ENCODE measurements at places on chromosomes 4 and X.
A peak's percentile ranks its signal among the peaks of the same experiment; 100 is the strongest.

DNA sequence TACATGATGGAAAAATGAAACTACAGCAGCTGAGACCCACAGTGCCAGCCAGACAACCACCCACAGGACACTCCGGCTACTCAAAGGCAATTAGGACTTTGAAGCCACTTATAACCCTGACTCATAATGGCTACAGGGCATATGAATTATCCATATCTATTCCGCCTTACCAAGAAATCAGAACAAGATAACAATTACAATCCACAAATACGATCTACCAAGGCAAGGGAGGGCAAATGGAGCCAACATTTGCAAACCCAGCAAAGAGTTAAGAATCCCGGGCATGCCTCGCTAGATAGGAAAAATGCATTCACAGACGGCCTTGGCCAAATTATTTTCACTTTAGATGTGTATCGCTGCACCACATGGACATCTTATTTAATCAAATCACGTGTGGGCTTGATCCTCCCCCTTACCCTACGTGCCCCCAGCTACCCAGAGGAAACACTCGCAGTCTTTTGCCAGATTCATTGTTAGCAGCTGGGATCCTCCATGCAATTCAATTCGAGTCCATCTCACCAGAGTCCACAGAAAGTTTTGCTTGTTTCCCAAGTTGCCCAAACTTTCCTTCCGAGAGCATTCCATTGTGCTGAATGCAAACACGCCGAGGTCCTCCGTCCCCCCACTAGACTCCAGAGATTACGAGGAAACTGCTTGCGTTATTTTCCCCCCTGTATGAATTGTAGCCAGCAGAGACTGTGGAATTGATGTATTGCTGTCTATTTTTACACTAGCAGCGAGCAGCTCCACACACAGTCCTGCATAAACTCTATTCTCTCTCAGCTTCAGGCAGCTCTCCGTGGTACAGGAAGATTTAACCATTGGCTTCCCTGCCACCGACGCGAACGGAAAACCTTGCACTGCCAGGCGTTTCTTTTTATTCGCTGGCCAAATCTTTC lies 1.2 kb downstream of the PPARGC1A start:
- DNase-seq, result peak; percentile 31

GRCh38 chr4:12409507-12410190 lies 981.0 kb upstream of the HS3ST1 start:
- no peak for DNase-seq

GRCh38 chr4:148810461-148810860 lies 368.2 kb upstream of the NR3C2 start:
- DNase-seq, result no peak

- DNase-seq, result no peak
Measured at GRCh38 chrX:107561468-107562215, 66.7 kb upstream of the PRPS1 start.

DNA sequence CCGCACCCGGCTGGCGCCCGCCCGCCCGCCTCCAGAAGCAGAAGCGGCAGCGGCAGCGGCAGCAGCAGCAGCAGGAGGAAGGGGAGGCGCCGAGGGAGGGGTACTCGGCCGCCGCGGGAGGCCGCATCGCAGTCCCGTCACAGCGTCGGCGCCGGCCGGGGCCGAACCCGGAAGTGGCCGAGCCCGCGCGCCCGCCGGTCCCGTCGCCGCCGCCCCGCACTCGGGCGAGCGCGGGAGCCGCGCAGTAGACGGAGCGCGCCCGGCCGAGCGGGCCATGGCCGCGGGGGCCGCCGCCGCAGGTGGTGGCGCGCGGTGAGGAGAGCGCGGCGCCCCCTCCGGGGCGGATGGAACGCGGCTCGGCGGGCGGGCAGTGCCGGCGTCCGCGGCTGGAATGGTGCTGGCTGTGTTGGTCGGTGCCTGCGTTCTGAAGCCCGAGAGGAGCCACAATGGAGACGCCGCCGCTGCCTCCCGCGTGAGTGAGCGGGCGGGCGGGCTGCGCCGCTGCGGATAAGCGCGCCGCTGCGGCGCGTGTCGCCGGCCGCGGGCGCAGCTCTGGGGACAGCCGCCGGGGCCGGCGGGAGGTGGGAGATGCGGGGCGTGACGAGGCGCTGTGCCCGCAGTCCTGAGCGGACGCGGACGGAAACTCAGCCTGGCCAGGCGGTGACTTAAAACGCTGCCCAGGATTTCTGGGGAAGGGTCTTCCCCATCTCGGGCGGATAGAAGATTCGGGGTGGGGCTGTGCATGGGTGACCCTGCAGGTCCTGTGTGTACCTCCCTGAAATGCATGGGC lies at the start of gene KLHL2:
Gene KLHL2 (plus strand): TSS at position 131 of the 790 bp plus-strand sequence. CDS start 316 bp downstream, at position 447.
- peak; percentile 44 for DNase-seq

GRCh38 chrX:32281853-32282252 lies 929.5 kb downstream of the DMD start:
- no peak for DNase-seq

DNA sequence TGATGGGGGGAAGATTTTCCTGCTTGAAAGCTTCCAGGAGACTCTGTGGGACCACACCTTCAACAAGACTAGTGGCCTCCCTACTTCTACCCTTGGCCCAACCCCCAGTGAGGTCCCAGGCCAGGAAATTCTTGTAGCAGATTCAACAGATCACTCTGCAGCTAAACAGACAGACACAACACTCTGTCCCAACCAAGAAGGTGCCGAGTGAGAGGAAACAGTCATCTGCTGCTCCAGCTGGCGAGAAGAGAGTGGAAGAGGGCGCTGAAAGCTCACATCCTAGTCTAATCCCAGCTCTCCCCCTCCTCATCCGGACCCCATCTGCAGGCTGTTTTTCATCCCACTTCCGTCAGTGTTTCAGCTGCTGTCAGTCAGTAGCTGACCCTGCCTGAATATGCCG lies 63.4 kb downstream of the CHRDL1 start:
- DNase-seq, result no peak

GRCh38 chrX:72526534-72527508 lies 45.8 kb downstream of the HDAC8 start:
- DNase-seq, result no peak

- DNase-seq, result no peak
Measured at GRCh38 chrX:31506928-31507327, 435.1 kb upstream of the FTHL17 start.

- no peak for DNase-seq
Measured at GRCh38 chrX:106903856-106904528, 851 bp upstream of the RIPPLY1 start.

GRCh38 chrX:14670819-14671218 lies 141.5 kb downstream of the GLRA2 start:
- DNase-seq, result no peak

DNA sequence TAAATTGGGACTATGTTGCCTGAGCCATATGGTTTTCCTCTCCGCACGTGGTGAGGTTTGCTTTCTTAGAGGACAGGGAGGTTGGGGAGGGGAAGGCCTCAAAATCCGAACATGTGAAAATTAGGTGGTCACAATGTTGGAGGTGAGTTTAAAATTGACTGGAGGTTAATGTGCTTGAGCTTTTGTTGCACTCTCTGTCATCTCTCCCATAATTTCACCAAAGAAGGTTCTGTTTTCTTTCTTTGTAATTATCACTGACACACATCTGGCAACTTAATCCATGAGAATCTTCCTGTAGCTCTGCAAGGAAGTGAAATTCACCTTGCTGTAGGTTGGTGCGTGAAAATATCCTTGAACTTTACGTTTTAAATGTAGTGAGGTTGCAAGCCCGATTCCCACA lies 225.5 kb downstream of the PDGFC start:
- no peak for DNase-seq

DNA sequence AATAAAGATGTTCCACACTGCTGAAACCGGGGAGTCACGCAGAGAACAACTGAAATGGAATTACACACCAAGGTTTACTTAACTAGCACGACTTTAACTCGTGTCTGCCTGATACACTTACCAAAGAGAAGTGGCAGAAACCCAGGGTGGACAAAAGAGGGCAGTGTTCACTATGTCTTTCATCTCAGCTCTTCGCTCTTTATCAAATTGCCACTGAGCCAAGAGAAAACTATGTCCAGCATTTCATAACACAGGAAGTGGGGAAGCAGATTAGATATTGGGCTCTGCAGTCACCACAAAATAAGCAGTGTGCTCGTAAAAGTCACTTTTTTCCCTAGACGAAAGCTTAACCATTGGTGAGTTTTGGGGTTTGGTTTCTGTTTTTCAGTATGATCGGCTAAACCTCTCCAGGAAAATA lies 155.7 kb downstream of the CHIC2 start:
- peak; percentile 62 for DNase-seq

- no peak for DNase-seq
Measured at GRCh38 chrX:63350465-63350877, 661 bp downstream of the SPIN4 start.

GRCh38 chr4:76023389-76023788 lies at the start of gene CXCL10:
CXCL10 (minus strand) TSS chr4:76023497; CDS start chr4:76023431, 66 bp downstream.
- DNase-seq, result no peak

- no peak for DNase-seq
Measured at GRCh38 chrX:23365541-23365940, 30.9 kb downstream of the PTCHD1 start.

DNA sequence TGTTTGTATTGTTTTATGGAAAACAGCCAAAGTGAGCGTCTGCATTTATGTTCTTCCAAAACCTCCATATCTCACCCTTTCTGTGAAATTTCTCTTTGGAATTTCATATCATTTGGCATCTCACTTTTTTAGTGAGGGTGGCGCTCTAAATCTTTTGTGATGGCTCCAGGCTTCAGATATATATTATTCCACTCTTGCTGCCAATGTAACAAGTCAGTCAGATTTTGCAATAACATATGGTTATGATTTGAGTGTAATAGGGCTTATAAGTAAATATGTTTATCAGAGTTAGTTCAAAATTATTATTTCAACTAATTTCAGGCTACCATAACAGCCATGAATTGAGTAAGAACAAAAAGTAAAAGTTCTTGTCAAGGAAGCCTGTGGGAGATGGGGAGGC lies 314.7 kb downstream of the PDGFC start:
- DNase-seq, result no peak

- no peak for DNase-seq
Measured at GRCh38 chr4:10085386-10085785, 31.2 kb downstream of the WDR1 start.

DNA sequence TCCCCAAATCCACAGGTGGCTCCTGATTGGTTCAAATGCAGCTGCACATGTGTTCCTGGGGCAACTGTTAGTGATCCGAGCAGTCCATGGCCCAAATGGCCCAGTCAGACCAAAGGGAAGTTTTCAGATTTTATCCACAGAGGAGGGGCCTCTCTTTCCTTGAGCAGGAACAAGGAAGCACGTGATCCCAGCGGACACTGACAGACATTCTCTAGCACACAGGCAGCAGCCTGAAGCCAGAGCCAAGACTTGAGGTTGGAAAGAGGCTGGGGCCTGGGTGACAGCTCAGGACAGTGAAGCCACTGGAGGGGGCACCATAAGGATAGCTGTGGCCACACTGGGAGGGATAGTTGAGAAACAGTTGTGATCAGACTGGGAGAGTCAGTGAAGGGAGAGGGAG lies 3.5 kb upstream of the ZFP92 start:
- no peak for DNase-seq

DNA sequence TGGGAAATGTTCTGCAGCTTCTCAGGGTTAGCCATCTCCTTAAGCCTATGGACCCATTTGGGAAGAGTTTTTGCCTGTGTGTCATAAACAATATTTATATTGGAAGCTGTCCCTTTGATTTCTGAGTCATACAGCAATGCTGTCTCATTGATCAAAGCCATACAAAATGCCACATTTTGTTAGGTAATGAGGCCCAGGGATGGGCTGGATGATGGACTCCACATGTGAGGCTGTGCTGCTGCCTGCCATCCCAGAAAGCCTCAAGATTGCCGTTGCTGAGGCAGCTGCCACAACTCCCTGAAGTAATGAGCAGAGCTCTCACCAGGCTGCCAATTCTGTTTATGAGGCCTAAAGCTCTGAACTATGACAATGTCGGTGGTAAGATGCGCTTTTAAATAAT lies 12.2 kb upstream of the GJB1 start:
- no peak for DNase-seq

DNA sequence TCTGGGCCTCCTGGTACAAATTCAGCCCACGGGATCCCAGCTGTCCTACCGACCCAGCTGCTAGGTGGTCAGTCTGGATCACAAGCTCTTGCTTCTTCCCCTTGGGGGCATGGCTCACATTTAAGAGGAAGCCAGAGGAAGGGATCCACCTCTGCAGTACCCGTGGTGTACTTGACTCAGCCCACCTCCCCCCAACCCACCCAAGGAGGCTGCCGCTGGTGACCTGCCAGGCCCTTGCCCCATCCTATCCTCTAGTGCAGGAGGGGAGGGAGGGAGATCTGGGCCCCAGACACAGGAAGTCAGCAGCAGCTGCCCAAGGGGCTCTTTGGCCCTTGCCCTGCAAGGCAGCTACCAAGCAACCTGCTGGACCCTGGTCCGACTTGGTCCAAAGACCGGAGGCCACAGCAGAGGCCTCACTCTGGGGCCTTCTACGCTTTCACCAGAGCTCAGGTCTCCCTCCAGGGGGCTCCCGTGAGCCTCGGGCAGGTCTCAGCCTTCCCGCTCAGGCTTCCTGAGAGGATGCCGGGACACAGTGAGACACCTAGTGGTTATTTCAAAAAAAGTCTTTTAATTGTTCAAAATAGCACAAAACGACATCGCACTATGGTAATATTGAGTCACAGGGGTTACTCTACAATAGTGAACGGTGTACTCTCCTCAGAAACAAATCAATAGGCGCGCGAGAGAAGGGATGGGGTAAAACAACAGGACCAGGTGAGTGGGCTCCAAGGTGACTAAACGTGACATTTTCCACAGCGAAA lies 2.7 kb upstream of the RENBP start:
- DNase-seq, result no peak

DNA sequence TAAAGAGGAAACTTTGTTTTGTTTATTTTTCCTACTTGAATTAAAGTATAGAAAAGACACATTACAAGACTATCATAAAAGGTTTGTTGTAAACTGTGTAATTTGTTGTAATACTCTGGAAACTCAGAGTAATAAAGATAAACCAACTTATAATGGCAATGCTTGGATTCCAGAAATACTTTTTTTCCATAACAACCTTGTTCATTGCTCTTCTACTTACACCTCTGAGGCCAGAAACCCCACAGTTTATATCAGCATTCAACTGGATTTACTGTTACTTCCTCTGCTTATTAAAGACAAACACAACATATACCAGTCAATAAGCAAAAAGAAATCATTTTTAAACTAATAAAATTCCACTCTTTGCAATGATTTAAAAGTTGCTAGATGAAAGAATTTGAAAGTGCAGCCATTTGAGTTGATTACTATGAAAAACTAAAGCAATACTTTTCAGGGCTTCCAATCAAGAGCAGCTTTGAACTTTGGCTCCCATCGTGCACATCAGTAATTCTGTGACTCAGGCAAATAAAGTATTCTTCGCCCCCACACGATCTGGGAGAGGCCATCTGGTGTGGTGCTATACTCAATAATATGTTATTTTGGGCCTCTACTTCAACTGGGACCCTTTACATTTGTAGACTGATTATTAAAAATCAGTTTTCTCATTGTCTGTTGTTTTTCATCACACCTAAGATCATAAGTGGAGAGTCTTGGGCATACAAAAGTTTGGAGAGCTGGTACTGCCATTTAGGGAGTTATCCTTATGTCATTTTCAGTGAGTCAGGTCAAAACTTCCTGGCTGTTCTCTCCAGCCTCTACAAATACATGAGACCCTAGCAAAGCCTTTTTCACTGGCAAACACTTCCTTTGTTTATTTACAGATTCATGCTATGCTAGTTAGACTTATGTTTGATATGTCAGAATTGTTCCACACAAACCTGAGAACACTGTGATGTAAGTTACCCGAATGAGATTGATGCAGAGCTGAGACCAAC lies 20.5 kb downstream of the DDIT4L start:
- DNase-seq, result no peak

- DNase-seq, result no peak
Measured at GRCh38 chr4:18442957-18443356, 421.4 kb upstream of the LCORL start.
